ENCODE measurements at places on chromosomes 6 and 20.

- DNase-seq: no peak
These were observed 83.6 kb upstream of the RBM24 start for GRCh38 chr6:17197607-17198006.

DNA sequence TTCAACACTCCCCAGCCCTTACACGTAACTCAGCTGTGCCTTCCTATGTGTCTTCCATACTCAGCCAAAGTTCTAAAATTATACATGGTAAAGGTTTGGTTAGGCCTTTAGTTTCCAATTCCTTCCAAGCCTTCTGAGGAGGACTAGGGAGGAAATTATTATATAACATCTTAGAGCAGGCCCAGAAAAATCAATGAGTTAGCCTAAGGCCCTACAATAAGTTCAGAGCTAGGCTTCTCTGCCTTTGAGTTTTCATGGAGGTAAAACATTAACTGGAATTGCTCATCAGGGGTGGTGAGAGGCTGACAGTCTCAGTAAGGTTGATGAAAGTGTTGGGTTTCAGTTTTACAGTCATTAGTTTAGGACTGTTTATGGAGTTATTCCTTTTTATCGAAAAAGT lies 286.0 kb downstream of the ADGB start:
- no peak for DNase-seq

- DNase-seq: peak; percentile 87
These were observed at the start of gene SNPH for GRCh38 chr20:1266167-1266973. TSS of gene SNPH (plus strand) at chr20:1266294. CDS start at chr20:1296240, 29,946 bp downstream.

DNA sequence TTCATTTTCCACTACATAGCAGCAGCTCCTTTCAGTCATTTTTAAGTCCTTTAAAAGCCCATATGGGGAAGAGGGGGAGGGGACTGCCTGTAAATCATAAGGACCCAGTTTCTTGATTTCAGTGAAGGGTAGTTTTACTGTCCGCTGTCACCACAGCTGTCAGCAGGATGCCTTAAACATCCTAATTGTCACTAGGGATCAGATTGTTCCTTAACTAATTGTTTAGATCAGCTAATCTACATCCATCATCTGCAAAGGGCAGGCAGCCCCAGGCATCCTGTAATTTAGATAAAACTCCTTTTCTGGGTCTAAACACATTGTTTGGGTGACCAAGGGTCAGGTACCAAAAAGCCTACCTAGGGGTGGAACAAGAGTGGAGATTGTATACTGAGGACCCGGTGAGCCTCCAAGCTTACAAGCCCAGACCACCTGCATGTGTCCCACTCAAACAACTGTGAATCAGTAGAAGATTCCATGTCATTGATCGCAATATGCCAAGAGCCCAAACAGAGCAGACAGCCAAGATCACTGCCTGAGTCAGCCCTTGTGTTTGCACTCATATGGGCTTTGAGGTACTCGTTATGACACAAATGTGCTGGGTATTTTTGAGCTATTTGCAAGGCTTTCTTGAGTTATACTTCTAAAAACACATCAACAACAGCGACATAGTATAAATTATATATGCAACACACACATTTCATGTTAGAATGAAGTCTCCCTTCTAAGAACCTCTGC lies 198.7 kb upstream of the CEP162 start:
- DNase-seq: no peak

DNA sequence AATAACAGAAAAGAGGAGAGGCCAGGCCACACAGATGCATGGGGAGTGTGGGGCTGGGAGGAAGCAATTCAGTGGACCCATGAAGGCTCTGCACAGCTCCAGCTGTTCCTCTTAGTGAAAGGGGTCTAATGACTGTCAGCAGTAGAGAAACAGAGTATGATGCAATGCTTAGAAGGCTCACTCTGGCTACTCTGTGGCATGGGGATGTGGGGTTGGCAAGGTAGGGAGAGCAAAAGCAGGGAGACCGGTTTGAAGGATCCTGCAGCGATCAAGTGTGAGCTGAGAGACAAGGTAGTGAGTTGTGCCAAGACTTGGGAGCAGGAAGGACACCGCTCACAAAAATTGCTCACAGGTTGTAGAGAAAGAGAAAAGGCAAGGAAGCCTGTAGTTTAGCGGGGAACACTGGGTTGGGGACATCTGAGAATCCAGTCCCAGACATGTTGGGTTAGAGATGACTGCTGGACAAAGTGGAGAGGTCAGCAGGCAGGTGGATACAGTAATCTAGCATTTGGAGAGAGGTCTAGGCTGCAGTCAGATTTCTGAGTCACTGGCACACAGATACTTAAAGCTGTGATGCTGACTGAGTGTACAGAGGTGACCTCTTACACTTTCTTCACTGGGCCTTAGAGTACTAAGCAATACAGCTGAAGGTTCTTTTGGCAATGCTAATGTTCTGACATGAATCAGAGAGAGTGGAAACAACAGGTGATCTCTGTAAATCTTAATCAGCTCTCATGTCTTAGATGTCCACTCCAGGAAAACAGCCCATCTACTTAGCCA lies 27.1 kb downstream of the NAPB start:
- no peak for DNase-seq

GRCh38 chr6:41922154-41922553 lies 855 bp downstream of the BYSL start:
- DNase-seq: peak; percentile 65

- no peak for DNase-seq
These were observed 44.6 kb downstream of the RIN2 start for GRCh38 chr20:19802492-19803158.

DNA sequence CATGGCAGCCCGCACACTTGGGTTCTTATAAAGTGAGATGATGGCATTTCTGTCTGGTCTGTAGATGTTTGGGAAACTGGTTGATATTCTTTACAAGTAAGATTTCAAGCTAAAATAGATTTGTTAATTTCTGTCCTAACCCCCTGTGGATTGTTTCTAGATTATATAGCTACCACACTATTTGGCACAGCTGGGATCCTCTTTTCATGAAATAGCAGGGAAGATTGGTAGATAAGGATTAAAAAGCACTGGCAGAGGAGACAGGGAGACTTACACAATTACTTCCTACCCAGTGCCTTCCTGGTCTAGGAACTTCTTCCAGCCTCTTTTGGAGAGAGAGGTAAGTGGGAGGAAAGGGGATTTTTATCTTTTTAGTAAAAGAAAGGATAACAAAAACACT lies 13.2 kb upstream of the ATXN1 start:
- no peak for DNase-seq

- DNase-seq: no peak
These were observed 112.0 kb upstream of the MTHFD1L start for GRCh38 chr6:150753371-150754064.

GRCh38 chr20:63572788-63573646 lies 1.0 kb downstream of the HELZ2 start:
- DNase-seq: peak; percentile 91

- no peak for DNase-seq
These were observed 45.5 kb downstream of the HMGN3 start for GRCh38 chr6:79188885-79189480.

GRCh38 chr20:23212464-23212995 lies 126.4 kb upstream of the CD93 start:
- no peak for DNase-seq

DNA sequence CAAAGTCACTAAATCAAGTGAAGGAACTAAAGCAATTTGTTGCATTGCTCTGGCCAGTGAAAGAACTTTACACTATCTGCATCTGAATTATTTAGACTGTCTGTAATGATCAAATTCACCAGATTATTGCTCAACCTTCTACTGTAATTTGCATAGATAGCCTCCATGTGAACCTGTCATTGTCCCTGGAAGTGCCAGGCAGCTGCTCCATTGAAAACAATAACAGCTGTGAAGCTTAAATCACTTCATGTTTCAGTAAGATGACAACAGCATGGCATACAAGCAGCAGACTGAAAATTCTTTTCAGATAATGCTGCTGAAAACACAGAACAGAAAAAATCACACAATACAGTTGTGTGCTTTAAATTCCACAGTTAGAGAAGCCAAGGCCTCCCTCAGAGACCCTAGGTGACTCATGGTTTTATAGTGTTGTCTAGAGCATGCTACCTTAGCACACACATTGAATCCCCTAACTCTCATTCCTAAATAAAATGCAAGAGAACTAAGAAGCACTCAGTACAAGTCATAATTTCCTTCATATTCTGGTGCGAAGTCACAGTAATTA lies 248.9 kb downstream of the TPBG start:
- no peak for DNase-seq

DNA sequence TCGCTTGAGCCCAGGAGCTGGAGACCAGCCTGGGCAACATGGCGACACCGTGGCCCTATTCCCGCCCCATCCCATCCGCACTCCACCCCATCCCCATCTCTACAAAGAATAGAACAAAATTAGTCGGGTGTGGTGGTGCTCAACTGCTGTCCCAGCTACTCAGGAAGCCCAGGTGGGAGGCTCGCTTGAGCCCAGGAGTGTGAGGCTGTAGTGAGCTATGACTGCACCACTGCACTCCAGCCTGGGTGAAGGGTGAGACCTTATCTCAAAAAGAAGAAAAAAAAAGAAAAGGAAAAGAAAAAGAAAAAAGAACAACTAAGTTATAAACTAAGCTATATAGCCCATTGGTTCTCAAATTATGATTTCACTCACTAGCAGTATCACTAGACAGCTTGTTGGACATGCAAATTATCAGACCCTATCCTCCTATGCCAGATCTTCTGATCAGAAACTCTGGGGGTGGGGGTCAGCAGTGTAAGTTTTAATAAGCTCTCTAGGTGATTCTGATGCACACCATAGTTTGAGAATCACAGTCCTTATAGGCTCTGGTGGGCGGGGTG lies 491 bp upstream of the ITCH start:
- peak; percentile 45 for DNase-seq

GRCh38 chr20:33005132-33005566 lies 916 bp upstream of the SUN5 start:
- DNase-seq: peak; percentile 43

DNA sequence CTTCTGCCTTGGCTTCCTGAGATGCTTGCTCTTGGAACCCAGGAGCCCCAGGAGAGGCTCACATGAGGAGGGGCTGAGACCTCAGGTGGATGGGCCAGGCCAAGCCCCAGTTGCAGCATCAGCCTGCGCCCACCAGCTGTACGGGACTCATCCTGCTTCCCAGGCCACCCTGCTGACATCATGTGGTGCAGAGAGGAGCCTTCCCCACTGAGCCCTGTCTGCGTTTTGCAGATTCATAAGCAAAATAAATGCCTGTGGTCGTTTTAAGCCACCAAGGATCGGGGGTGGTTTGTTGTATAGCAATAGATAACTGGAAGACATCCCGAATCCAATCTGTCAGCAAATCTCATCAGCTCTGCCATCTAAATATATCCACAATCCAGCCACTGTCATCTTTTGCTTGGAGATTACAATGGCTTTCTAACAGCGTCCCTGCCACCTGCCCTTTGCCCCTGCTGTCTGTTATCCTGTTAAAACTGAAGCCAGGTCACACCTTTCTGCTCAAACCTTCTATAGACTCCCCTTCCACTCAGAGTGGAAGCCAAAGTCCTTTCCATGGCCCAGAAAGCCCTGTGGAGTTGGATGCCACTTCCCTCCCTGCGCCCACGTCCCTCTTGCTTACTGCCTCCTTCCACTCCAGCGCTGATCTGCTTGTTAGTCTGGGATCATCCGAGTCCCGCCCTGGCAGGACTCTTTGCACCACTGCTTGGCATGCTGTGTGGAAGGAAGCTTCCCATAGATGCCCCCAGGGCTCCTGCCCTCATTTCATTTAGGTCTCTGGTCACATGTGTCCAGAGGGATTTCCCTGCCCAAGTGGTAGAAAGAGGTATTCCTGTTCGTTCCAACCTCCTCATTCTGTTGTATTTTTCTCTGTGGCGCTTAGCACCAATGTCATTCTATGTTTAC lies 24.0 kb upstream of the MLN start:
- DNase-seq: peak; percentile 95

GRCh38 chr20:3461911-3462677 lies 8.7 kb upstream of the ATRN start:
- DNase-seq: no peak

DNA sequence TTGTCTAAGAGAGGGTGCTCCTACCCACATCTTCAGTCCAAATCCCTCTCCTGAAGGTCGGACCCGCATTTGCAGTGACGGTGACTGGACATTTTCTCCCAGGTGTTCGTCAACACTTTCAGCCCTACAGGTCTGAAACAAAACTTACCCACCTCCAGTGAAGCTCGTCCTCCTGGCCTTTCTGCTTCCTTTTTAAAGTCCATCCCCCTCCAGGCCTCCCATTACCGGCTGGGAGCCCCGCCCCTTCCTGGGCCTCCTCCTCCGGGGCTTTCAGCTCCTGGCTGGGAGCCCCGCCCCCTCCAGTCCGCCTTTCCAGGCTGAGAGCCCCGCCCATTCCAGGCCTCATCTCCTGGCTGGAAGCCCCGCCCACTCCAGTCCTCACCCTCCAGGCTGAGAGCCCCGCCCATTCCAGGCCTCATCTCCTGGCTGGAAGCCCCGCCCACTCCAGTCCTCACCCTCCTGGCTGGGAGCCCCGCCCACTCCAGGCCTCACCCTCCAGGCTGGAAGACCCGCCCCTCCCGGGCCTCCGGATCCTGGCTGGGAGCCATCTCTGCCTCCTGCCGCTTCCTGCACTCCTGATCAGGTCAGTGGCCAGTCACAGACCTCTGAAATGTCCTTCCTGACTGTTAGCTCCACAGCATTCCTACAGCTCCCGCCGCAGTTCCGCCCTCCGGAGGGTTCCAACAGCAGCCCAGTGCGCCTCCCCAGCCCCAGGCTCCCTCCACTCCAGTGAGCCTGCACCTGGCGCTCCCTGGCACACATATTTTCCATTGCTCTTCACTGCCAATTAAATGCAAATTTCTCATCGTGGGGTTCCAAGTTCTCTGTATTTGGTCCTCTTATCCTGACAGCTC lies 98.5 kb downstream of the LY86 start:
- DNase-seq: no peak

DNA sequence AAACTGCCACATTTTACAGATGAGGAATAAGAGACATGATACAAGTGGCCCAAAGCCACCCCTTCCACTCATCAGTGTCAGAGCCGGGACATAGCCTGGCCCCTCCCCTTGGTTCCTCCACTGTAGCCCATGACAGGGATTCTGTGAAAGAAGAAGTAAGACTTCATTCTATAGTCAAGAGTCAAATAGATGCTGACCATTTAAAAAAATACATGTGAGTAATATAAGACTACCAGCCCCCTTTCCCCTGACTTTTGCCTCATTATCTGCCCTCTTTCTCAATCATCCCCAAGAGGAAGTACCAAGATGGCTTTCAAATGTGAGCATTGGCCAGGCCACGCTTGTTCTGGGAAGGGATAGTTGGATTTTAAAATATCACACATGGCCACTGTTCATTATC lies 57.8 kb upstream of the TAB2 start:
- no peak for DNase-seq

Data from osteoblast (primary cell).